ENCODE measurements at places on chromosomes 2 and 18.

DNA sequence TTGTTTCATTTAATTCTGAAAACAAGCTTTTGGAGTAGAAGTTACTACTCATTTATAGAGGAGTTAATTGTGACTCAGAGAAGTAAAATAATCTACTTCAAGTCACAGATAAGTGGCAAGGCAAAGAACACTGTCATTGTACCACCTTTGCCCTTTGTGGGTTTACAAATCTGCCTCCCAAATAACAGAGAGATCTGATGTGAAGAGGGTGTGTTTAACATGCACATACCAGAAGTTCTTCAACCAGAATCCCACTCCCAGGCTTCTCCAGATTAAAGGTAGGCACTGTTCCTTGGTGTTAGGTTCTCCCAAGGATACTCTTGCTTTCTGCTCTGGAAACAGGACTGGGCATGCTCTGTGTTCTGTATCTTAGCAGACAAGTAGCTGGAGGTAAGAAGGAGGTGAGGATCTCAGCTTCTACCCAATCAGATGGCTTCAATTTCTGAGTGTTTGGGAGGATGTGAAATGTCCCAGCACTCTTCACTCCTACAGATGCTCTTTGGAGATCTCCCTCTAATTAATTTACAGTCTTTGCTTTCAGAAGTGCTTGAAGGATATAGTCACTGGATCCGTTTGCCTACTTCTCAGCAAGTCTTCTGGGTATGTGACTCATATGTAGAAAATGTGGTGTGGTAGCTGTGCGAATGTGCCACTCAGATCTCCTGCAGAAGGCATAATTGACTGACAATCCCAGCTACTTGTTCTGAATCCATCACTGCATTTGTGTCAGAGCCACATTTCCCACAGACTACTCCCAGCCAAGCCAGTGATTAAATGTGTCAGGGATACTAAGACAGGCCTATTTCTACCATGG lies 111.1 kb downstream of the KLHL14 start:
- peak; percentile 17 for DNase-seq

DNA sequence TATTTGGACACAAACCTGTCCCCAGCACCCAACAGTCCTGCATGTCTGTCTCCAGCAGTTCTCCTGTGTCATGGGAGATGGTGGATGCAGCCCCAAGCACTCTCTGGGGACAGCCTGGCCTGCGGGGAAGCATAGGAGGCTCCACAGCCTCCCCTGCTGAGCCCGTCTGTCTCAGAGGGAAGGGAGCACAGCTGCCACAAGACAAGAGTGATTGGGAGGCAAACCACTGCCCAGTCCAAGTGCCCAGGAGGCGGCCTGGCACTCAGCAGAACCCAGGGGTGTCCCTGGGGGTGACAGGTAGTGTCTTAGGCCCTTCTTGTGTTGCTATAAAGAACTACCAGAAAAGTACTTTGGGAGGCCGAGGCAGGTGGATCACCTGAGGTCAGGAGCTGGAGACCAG lies 211.2 kb upstream of the MYT1L start:
- no peak for DNase-seq

- DNase-seq: no peak
Measured at GRCh38 chr2:46942143-46942526, 26.5 kb upstream of the MCFD2 start.

DNA sequence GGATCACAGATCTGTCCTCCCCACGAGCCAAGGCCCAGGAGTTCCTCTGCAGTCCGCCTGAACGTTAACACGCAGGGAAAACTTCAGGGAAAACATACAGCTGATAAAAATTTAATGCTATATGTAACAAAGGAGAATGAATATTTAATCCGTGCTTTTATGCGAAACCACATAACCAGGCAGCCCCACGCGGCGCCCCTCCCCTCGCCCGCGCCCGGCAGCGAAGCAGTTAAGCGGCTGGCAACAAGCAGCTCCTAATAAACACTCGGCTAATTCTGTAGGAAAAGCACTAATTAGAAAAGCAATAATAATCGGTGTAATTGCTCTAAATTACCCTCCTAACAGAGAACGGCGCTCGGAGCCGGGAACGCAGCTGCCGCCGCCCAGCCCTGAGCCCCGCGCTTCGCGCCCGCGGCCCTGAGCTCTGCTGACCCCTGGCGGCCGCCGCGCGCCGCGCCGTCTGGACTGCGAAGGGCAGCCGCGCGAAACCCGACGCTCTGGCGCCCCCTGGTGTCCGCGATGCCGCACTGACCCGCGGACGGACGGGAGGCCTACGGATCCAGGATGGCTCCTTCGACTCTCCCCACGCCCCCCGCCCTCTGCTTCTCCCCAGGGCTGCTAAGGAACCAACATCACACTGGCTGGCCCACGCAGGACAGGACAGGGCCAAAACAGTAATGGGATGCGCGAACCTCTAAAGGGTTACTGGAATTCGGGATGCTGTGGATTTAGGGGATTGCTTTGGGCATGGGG lies 181.4 kb downstream of the SMAD2 start:
- peak; percentile 50 for DNase-seq

Data from fibroblast of skin of right quadriceps (primary cell).